Dermis microvascular lymphatic vessel endothelial cell (primary cell): ENCODE measurements at places on chromosomes 7 and 10.

DNA sequence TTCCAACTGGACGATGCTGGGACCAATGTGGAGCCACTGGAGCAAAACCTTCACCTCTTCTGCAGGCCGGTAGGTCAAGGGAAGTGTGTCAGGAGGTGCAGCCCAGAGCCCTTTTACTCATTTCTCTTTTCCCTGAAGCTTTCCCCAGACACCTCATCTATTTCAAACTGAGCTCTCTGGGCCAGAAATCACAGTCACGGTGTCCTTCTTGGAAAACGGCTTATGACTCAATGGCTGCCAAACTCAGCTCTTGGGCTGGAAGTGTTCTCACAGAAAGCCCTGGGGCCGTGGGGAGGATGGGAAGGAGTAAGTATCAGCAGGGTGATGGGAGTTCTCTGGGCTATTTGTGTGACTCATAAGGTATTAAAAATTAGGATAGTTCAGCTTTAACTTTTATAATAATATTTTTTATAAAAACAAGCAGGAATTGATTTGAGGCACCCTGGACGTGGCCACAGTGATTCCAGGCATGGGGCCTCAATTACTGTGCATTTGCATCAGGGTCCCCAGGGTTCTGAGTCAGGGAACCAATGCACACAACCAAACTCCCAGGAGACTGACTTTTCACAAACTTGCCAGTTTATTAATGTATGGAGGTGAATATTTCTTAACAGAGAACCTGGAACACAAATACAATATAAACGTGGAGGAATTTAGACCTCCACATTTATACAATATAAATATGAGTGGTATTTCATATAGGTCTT is 187.4 kb upstream of the TMEM72 start:
- DNase-seq, result no peak

DNA sequence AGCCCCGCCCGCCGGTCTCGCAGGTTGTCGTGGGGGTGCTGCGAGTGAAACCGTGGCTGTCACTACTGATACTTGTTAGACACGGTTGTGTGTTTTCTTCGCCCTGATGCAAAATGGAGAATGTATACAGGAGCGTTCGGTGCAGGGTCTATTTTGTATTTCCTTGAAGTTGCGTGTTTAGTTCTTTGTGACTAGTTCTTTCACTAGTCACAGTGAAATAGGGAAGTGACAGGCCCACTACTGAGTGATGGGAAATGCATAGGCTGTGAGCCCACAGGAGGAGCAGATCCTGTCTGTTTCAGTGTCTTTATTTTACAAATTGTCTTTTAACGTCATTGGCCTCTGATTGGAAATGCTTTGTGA is 675 bp downstream of the ABRAXAS2 start:
- no peak for DNase-seq

- peak; percentile 82 for DNase-seq
These were observed 80.4 kb upstream of the MGMT start for GRCh38 chr10:129386415-129387257.

- DNase-seq, result no peak
These were observed 306.6 kb upstream of the ZMIZ1 start for GRCh38 chr10:78762086-78762630.

DNA sequence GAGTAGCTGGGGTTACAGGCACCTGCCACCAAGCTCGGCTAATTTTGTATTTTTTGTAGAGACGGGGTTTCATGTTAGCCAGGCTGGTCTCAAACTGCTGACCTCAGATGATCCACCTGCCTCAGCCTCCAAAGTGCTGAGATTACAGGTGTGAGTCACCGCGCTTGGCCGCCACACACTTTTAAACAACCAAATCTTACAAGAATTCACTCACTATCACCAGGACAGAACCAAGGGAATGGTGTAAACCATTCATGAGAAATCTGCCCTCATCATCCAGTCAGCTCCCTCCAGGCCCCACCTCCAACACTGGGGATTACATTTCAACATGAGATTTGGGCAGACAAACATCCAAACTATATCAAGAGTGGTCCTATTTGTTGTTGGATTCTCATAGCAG is 43.6 kb downstream of the MGAM start:
- DNase-seq, result no peak

GRCh38 chr10:47223236-47223635 is 76.8 kb upstream of the GDF10 start:
- no peak for DNase-seq

GRCh38 chr10:111108441-111108840 is 31.6 kb downstream of the ADRA2A start:
- DNase-seq, result no peak

DNA sequence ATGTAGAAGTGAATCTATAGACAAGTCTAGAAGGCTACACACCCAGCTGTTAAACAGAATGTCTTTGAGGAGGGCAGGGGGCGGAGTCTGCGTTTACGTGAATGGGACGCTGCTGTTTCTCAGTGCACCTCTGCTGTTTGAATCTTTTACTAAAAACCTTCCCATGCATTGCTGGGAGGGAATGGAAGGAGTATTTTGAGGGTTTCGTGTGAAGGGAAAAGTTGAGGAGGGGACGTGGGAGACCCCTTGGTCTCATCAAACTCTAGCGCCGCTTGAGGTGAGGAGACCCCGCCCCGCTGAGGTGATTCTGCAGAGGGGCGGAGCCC is 492 bp upstream of the VCL start:
- DNase-seq, result no peak
